T follicular helper cell (primary cell): ENCODE measurements at places on chromosomes 16 and 17.

GRCh38 chr17:31580706-31581490 lies 189.4 kb downstream of the RAB11FIP4 start:
- DNase-seq, result no peak

DNA sequence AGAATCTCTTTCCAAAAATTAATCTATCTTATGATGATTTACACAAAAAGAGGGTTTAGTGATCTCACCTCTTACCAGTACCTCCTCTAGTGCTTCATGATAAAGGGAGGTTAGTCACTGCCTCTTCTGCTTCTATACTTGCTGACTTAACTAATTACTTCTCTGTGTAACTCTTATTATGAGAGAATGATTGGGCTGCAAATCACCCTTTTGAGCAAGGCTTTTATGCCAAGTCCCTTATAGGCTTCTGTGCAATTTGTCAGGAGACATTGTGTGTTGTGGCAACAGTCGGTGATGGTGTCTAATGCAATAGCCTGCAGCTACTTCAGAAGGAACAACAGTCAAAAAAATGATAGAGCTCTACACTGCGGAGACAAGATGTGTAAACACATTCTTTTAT lies 1568.1 kb upstream of the GOT2 start:
- DNase-seq, result no peak

DNA sequence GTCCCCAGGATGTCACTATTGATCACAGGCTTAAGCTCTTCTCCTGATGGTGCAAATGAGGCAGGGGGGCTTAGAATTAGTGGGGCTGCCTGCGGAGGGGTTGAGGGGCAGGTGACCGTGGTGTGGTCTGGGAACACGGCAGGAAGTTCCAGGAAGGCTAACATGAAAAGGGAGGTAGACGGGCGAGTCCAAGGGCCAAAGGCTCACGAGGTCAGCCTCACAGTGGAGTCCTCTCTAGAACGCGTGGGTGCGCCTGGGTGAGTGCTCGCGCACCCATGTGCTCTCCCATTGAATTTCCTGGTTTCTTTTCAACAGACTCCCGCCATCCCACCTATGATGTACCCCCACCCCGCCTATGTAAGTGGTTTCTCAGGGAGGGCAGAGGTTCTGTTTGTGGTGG lies 15.2 kb downstream of the LGALS9 start:
- no peak for DNase-seq

DNA sequence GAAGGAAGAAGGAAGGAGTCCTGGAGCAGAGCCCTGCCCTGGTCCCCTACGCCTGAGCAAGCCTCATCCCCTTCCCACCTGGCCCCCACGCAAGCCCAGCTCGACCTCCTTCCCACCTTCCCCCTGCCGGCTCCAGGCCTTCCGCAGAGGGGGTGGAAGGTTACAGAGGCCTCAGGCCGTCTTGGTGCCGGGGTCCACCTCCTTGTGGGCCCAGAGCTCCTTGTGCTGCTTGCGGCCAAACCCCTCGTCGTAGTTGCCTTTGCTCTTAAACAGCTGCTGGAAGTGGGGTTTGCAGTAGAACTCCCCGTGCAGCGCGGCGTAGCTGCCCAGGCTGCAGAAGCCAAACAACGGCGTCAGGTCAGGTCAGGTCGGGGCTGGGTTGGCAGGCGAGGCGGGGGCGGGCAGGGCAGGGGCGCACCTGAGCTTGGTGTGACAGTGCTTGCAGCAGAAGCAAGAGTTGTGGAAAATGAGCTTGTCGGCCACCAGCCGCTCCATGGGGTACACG lies 1.5 kb downstream of the LIMD2 start:
- no peak for DNase-seq

GRCh38 chr16:30429418-30429677 lies 482 bp downstream of the DCTPP1 start:
- no peak for DNase-seq

GRCh38 chr16:80161799-80162739 lies 378.7 kb upstream of the DYNLRB2 start:
- no peak for DNase-seq

DNA sequence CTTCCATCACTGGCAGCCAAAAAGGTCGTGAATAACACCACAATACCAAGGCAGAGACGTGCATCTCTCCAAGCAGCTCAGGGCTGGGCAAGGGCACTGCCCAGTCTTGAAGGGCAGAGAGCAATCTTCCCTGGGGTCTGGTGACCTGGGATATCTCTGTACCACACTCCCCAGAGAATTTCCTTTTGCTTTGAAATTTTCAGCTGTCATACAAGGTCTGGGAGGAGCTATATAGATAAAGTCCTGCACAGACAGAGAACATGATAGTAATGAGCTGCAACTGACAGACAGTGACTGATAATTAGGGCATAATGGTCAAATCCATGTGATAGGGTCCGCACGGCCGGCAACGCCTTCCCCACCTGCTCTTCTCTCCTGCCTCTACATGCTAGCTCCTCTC lies 68.2 kb downstream of the DYNLRB2 start:
- no peak for DNase-seq

- no peak for DNase-seq
These were observed 3.2 kb downstream of the TMEM208 start for GRCh38 chr16:67229906-67230808.

GRCh38 chr16:23395732-23396131 lies 57.3 kb downstream of the COG7 start:
- no peak for DNase-seq
